ENCODE measurements at places on chromosomes 3 and 15.

GRCh38 chr3:15324379-15324808 is 8.0 kb downstream of the SH3BP5 start:
- DNase-seq, result no peak

DNA sequence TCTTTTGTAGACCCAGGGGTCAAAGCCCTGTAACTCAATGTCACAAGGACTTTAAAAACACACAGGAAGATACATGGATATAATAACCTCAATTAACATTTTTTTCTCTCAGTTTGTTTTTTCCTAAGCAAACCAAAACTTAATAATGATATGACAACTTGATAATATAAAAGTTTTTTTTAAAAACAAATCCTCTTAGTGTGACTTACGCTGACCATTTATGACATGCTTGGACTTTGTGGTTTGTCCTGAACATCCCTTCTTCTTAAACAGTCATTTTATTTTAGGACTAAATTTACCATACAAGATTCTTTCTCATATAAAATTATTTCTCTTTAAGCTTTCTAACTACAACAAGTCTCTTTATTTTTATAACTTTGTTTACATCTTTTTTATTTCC is 25.4 kb upstream of the FAM3D start:
- peak; percentile 10 for DNase-seq

- no peak for DNase-seq
These were observed 47.0 kb downstream of the GNB4 start for GRCh38 chr3:179404307-179404706.

- no peak for DNase-seq
These were observed 440.5 kb upstream of the CBLB start for GRCh38 chr3:106309274-106309673.

- DNase-seq, result no peak
These were observed 352.7 kb downstream of the TIGIT start for GRCh38 chr3:114646526-114646925.

GRCh38 chr15:69861331-69862171 is 236.2 kb downstream of the TLE3 start:
- no peak for DNase-seq

- no peak for DNase-seq
These were observed 418.2 kb downstream of the EPHA3 start for GRCh38 chr3:89525609-89526008.

DNA sequence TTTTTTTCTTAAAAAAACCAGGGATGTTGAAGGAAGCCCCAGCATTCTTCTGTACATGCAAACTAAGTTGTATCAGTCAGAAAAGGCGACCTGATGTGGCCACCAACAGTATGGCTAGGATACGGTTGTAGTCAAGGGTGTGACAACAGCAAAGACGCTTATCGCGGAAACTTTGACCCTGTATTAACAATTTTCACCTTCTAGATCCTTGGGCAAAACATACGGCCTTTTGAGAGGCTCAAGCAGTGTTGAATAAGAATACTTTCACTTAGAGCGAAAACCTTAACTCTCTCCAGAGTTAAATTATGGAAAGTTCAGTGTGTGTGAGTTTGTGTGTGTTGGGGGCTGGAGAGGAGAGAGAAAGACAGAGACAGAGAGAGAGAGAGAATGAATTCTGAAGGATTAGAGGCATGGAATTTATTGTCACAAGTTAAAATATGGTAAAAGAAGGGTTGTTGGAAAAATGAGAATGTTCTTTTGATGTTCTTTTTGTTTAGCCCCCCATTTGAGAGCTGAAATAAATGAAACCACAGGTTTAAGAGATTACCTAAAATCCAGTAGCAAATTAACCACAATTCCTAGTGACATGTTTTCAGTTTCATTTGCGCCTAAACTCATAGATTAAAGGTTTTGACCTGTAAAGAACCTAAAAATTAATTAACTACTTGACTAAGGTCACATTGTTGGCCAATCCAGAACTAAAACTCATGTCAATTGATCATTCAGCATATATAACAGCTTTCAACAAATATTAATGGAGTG is 9.2 kb downstream of the ALCAM start:
- DNase-seq, result no peak

DNA sequence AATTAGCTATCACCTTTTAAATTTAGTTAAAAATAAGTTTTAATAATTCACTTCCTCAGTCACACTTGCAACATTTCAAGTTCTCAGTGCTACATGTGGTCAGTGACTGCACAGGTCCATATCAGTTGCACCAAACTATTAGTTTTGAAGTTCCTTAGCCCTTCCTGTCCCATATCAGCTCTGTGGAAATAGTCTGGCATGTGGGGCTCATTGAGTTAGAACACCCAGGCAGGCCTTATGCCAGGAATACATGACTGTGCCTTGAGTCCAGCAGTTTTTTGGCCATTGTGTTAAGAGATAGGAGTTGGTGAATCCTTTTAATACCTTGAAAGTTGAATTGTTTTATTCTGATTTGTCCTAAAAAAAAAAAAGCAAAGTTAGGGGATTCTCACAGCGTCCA is 153.7 kb upstream of the BFSP2 start:
- no peak for DNase-seq

- DNase-seq, result no peak
These were observed 792 bp downstream of the ATP13A3 start for GRCh38 chr3:194485881-194486539.

DNA sequence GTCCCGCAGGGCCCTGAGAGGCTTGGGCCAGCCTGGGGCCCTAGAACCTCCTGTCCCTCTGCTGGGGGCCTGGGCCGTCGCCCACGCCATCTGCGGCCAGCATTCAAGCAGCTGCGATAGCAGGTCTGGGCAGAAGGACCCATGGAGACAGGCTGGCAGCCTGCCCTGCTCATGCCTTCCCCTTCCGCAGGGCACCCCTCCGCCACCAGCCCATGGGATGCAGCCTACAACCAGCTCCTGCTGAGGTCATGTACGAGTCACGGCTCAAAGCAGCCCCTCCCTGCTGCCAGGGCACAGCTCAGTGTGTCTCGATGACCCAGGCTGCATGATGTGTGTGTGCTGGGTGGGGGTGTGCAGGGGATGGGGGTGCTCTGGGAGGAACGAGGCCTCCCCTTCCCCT is 27.8 kb downstream of the DUSP7 start:
- DNase-seq, result no peak

- DNase-seq, result no peak
These were observed 35.2 kb upstream of the PRICKLE2 start for GRCh38 chr3:64260431-64260830.

GRCh38 chr3:59608356-59608755 is 558.5 kb upstream of the CFAP20DC start:
- no peak for DNase-seq

DNA sequence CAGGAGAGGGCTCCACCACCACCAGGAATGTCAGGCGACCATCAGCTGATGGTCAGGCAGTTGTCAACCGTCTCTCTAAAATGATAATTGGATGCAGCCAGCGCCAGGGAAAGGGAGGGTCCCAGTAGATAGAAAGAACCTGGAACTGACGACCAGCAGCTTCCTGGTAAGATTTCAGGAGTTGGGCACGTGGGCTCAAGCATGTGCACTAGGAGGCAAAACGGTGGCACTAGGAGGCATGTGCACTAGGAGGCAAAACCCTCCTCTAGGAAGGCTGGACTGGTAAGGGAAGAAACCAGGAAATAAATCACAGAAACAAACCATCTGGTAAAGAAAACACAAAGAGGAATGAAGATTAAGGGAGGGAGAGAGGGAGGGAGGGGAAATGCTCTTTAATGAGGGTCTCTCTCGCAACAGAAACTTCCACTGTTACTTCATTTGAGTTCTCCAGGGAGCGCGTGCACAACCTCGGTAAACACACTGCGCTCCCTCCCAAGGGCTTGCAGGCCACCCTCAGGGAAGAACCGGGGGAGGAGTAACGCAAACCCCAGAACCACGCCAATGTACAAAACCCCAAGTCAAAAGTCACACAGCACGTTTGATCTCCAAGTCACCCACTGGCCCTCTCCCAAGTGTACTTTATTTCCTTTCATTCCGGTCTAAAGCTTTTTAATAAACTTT is 116.7 kb downstream of the XXYLT1 start:
- no peak for DNase-seq
